Activated naive CD4-positive, alpha-beta T cell treated with Interleukin-2 at 50 U/mL for 16 hours (primary cell): ENCODE measurements at places on chromosomes 7 and 10.

DNA sequence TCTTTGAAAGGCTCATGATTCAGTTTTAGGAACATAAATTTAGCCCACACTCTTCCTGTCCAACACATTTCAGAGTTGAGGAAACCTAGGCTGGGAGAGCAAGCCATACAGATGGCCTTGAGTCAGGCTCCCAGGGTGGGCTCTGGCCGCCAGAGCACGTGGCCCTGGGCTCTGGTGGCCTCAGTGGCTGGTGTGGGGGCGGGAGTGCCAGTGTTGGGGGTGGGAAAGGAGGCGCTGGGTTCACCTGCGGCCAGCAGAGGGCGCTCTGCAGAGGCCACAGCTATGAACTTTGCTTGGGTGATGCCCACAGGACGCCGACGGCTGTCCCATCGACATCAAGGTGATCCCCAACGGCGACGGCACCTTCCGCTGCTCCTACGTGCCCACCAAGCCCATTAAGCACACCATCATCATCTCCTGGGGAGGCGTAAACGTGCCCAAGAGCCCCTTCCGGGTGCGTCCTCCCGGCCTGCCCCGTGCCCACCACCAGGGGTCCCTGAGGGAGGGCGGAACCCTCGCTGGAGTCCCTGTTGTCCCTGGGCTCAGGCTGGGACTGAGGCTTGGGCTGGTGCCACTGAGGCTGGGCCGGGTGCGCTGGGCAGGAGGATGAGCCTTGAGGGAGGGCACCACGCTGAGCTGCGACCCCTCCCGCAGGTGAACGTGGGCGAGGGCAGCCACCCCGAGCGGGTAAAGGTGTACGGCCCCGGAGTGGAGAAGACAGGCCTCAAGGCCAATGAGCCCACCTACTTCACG lies 11.9 kb downstream of the FLNC start:
- DNase-seq = peak; percentile 66

DNA sequence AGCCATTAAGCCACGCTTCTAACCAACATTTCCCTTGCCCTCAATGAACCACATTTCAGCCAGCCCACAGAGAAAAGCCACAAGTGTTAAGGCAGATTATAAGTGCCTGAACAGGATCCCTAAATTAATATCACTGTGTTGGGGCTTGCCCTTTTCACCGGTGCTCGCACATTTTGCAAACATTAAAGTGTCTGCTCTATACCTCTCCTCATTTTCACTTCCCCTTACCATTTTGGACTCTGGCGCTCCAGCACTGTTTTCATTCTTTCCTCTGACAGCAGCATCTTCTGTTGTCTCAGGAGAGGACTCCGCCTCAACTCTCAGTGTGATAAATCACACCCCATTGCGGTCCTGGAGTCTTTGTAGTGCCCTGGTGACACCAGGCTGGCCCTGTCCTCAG lies 274.2 kb downstream of the BAMBI start:
- no peak for DNase-seq

DNA sequence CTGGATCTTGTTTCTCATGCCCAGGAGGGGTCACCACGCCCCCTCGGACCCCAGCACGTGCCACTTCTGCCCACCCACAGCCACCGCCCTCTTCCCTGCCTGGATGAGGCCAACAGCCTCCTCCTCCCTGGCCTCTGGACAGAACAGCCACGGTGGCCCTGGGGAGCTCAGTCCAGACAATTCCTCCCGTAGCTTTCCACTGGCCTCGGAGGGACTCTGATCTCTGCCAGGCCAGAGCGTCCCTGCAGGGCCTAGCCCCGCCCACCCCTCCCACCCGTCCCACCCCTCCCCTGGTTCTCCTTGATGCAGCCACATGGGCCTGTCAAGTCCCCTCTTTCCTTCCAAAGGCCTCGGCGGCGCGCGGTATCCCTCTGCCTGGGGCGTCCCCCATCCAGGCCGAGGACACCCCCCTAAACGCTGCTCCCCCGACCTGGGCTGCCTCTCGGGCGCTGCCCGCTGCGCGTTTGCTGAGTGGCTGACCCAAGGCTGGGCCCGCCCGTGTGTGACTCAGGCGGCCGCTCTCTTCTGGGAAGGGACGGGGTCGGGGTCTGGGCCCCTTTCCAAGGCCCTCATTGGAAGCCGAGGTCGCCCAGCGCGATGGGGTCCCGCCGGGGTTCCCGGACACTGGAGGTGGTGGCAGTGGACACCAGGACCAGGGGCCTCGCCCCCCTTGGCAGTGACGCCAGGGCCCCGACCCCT lies 557 bp downstream of the TMEM120A start:
- peak; percentile 18 for DNase-seq

- no peak for DNase-seq
Observed at GRCh38 chr7:11120675-11121220, 147.1 kb downstream of the PHF14 start.

DNA sequence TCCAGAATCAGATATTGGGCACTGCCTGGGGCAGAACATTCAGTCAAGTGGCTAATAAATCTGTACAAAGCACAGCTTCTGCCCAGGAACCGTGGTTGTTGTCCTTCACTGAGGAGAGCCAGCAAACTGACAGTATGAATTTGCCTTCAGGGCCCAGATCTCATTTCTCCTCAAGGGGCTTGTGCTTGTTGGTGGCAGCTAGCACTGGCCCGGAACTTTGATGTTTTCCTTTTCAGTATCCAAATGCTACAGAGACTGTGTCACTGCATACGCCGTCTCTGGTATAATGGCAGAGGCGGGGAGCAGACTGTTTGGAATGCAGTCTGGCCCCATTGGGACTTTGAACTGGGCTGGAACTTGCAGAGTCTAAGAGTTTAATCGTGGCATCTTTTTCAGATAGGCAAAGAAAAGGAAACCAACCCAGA lies 30.4 kb upstream of the ADD3 start:
- DNase-seq = no peak

- DNase-seq = no peak
Observed at GRCh38 chr10:100858747-100859483, 53.8 kb upstream of the SLF2 start.

DNA sequence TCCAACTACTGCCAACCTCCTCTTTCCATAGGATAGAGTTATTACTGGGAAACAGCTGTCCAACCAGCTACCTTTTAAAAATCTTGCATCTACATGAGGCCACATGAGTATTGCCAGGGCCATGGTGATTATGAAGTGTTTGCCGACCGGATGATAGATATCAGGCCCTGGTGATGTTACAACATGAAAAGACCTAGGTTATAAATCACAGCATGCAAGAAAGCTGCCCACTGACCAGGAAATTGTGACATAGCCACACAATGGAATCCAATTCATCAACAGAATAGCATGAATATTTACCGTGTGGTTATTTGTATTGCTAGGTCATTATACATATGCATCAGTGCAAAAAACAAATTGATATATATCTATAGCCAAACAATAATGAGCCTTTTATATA lies 517.0 kb downstream of the INHBA start:
- no peak for DNase-seq

DNA sequence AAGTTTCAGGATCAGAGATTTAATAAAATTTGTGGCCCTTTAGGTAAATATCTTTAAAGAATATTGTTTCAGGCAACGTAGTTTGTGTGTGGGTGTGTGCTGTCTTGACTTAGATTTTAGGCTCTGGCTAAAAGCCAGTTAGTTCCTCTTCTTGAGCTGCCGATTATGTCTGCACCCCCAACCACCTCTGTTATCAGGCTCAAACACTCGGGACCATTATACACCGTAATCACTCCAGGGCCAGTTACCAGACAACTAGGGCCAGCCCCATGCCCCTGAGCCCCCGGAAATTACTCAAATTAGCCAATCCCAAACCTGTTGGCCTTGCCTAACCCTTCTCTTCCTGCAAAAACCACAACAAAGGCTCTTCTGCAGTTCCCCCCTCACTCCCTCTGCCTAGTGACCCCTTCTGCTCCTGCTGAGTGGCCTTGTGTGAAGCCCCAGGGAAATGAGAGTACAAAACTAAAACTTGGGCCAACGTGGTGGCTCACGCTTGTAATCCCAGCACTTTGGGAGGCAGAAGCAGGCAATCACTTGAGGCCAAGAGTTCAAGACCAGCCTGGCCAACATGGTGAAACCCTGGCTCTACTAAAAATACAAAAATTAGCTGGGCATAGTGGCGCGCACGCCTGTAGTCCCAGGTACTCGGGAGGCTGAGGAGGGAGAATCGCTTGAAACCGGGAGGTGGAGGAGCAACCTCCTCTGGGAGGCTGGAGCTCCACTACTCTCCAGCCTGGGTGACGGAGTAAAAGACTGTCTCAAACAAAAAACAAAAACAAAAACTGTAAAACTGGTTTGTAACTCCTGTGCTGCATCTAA lies 9.2 kb upstream of the HNRNPF start:
- DNase-seq = peak; percentile 29

DNA sequence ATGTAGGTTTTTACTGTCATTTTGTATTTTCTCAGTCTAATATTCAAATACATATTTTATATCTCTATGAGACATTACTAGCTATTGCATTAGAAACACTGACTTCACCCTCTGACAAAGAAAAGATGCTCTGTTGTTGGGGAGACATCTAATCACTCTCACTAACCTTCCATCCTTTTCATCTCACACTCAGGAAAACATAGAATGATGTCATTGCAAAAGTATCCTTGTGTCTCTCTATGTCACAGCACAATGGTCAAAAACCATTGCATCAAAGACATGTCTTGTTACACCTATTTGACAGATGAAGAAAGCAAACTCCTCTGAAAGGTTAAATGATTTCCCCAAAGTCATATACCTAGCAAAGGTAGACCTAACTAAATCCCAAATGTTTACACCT lies 231.3 kb upstream of the PTN start:
- no peak for DNase-seq

DNA sequence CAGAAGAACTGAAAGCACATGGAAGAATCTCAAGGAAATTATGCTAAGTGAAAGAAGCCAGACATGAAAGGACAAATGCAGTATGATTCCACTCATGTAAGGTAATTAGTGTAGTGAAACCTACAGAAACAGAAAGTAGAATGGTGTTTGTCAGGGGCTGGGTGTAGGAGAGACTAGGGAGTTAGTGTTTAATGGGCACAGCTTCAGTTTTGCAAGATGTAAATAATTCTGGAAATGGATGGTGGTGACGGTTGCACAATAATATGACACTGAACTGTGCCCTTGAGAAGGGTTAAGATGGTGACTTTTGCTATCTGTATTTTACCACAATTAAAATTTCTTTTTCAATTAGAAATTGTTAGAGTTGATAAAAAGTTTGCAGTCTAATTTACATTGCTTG lies 157.3 kb upstream of the ADCY1 start:
- DNase-seq = no peak

- no peak for DNase-seq
Observed at GRCh38 chr7:43808410-43808809, 49.9 kb downstream of the BLVRA start.

DNA sequence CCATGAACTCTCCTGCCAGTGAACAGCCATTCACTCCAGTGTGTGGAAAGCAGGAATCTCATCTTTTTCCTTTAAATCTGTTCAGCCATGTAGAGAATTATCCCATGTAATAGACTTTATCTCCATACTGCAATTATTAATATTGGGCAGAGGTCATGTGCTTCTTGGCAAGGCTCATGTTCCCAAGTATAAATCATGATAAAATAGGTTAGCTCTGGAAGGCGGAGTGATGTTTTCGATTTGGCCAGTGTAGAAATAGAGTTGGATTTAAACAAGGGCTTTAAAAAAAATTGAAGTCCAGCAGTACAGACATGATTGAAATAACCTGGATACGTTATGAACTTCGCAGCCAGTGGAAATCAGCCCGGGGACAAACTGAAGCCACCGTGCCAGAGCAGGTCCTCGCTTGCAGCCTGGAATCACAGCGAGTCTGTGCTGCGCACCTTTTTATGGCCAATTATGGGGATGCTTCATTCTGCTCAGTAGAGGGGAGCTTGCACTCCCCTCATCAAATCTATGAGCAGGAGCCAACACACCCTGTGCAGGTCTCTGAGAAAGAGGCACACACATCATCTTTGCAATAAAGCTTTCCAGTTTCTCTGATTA lies 654.0 kb upstream of the MKI67 start:
- no peak for DNase-seq

DNA sequence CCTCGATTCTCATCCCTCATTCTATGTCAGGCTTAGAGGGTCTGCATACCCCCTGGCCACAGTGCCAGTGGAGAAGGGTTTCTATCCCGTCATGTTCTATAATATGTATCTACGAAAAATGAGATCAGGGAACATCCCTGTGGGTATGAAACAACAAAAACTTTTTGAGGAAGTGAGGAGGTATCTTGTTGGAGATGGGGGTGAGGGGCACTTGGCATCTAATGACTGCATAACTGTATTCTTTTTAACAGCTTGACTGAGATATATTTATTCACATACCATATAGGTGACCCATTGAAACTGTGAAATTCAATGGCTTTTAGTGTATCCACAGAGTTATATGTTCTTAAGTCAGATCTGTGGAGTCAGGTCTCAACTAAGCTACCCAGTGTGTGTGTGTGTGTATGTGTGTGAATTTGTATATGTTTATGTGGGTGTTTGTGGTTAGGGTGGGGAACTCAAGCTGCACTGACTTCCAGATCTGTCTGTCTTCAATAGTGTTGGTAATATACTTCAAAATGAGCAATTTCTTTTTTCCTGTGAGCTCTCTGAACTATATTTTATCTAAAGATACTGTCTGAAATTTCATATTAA lies 528.9 kb downstream of the CNTNAP2 start:
- no peak for DNase-seq

DNA sequence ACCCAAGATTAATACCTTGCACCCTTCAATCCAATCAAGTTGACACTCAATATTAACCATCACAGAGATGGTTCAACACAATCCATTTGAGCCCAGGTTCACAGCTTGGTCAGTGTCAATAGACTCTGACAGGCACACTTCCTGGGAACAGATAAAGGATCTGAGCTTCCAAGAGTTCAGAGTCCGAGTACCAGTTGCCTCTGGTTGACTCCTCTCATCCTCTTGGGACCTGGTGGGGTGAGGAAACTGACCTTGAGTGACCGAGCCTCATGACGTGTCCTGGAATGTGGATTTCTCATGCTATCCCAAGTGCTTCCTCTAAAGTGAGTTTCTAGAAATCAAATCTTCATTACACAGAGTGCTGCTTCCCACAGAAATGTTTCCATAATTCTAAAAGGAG lies 162.0 kb downstream of the CYP26A1 start:
- no peak for DNase-seq

GRCh38 chr7:1027242-1028043 lies 16.9 kb upstream of the GPR146 start:
- DNase-seq = no peak

- DNase-seq = no peak
Observed at GRCh38 chr7:88700725-88701124, 58.8 kb upstream of the ZNF804B start.

DNA sequence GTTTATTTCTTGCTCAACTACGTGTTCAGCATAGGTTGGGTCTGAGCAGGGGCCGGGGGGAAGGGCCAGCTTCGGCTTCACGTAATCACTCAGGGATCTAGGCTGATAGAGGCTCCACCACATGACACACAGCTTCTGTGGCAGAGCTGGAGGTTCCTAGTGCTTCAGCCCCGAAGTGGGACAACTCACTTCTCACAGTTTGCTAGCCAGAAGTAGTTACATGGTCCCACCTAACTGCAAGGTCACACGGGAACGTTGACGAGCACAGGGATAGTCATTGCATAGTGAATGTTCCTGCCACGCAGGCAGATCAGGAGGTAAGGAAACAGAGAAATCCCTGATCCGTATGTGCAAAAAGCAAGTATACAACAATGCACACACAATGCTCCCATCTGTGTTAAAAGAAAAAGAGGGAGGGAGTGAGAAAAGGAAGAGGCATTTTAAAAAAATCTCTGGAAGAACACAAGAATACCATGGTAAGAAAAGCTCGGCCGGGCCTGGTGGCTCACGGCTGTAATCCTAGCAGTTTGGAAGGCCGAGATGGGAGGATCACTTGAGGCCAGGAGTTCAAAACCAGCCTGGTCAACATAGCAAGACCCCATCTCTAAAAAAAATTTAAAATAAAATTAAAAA lies 16.9 kb downstream of the SMURF1 start:
- DNase-seq = no peak
